ENCODE measurements at places on chromosomes 11 and 22.

DNA sequence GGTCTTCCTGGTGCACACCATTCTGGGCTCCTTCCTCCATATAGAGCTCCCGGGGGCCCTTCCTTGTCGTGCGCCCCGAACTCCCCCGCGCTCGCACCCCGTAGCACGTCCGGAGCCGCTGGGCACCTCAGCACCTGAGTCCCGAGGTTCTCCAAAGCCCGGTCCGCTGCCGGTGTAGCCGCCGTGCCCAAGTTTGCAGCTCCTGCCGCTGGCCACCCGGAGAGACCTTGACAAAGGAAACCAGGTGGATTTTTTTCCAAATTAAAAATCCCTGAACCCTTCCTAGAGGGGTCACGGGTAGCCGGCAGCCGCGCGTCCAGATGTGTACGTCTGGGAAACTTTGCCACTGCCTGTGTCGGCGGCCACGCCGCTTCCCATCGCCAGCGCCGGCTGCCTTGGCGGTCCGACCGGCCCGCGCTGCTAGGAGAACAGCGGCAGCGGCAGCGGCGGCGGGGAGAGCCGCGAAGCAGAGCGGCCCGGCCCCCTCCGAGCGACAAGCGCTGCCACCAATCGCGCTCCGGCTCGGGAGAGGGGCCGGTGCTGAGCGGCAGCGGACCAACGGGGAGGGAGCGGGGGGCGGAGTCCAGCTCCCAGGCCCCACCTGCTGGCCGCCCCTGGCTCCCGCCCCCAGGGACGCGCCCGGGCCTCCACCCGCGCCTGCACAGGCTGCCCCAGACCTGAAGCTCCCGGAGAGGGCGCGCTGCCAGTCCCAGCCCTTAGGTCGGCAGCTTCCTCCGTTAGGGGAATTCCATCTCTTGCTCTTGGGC, at the start of gene GALNT18:
GALNT18 (minus strand) TSS at position 433 of the 767 bp plus-strand sequence.
- H3K27me3 ChIP-seq = peaks cover 56% of the 10 kb centered on the region
- peaks cover 12% of the 10 kb centered on the region for H3K4me1 ChIP-seq
- H3K27ac ChIP-seq = no peak within 1 kb of the TSS

DNA sequence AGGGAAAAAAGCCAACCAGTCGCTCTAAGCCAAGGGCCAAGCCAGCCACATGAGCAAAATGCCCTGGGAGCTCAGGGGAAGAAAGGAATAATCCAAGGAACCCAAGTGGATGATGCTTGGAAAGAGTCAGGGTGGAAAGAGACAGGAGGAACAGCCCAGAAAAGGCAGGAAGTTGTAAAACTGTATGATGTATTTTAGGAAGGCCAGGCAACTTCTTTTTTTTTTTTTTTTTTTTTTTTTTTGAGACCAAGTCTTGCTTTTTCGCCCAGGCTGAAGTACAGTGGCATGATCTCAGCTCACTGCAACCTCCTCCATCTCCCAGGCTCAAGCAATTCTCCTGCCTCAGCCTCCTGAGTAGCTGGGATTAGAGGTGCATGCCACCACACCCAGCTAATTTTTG, 1.6 kb downstream of the LGALS12 start:
- DNase-seq = no peak
- no peak overlapping the region for H3K27ac ChIP-seq

DNA sequence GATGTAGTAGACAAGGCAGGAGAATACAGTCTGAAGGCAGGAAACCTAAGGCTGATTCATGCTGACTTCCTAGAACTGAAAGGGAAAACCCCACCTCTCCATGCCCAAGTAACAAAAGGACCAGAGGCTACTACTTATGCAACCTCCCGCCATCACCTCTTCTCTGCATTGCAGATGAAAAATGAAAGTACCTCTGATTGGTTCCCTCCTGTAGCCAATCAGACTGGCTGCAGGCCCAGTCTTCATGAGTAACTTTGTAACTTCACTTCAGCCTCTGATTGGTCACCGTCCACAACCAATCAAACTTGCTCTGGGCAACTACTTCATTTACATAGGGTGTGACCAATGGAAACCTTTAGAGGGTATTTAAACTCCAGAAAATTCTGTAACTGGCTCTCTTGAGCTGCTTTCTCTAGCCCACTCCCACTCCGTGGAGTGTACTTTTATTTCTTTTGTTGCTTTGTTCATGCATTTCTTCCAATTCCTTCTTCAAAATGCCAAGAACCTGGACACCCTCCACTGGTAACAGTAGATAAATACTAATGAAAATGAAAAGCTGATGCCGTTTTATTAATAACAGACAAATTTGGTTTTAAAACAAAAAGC, 5.2 kb upstream of the MAP6 start:
- no peak overlapping the region for H3K4me3 ChIP-seq
- H3K36me3 ChIP-seq = no peaks in the 10 kb centered on the region
- peaks cover 22% of the 10 kb centered on the region for H3K27me3 ChIP-seq
- no peaks in the 10 kb centered on the region for H3K4me1 ChIP-seq
- peak; percentile 15 for DNase-seq

- no peak for DNase-seq
- no peak overlapping the region for H3K4me3 ChIP-seq
- H3K36me3 ChIP-seq = no peaks in the 10 kb centered on the region
- no peaks in the 10 kb centered on the region for H3K27me3 ChIP-seq
- H3K27ac ChIP-seq = no peak overlapping the region
These were observed 257.7 kb upstream of the PLET1 start for GRCh38 chr11:112518371-112518770.
